Cerebellar nuclear complex (tissue), 1 donor: ENCODE measurements at places on chromosomes 7 and 10.

GRCh38 chr10:97464226-97464625 is 18.3 kb downstream of the ZDHHC16 start:
- DNase-seq: no peak

GRCh38 chr7:93196336-93196735 is 29.9 kb downstream of the HEPACAM2 start:
- no peak for DNase-seq

GRCh38 chr7:29229066-29229465 is 34.5 kb downstream of the CHN2 start:
- DNase-seq: peak; percentile 13

DNA sequence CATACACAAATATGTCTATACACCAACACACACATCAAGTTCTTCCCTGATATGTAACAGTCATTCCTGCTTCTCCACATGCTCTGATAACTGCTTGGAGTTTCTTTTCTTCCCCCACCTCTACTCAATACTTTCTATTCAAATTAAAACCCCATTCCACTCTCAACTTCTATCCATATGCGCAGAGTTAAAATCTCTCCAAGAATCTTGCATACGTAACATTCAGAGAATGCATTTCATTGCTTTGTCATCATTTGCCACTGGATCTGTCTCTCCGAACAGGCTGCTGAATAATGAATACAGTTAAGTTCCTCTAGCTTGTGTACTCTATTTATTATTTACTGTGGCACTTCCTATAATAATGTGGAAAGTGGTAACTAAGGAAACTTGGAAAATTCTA is 68.8 kb downstream of the DGKB start:
- DNase-seq: no peak

DNA sequence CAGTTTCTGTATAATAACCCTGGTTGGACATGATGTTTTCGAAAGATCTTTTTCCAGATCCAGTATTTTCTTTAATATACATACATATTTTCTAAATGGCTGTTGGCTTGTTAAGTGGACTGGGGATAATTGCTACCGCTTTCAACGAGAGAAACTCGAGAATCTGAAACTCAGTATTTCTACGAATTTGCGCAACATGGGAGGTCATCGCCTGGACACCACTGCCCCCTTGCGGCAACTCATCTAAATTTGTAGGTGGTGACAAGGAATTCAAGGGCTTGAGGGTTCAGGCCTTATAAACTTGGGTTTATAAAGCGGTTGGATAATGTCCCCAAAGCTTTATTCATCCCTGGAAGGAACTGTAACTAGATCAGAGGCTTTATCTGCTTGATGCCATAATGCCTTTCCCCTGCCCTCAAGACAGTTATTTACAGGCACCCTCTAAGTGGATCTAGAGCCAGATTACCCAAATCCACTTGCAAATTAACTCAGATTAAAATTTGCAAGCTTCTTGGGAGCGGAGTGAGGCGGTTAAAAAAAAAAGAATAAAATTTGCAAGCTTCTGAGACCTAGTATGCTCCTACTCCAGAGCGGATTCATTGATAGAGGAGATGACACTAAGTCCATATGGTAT is 21.3 kb upstream of the KCNK18 start:
- no peak for DNase-seq

- peak; percentile 29 for DNase-seq
Measured at GRCh38 chr10:972763-973162, 15.5 kb upstream of the GTPBP4 start.
